ENCODE measurements at places on chromosomes 6 and 20.

- DNase-seq = no peak
These were observed 10.3 kb downstream of the RIN2 start for GRCh38 chr20:19768325-19768842.

DNA sequence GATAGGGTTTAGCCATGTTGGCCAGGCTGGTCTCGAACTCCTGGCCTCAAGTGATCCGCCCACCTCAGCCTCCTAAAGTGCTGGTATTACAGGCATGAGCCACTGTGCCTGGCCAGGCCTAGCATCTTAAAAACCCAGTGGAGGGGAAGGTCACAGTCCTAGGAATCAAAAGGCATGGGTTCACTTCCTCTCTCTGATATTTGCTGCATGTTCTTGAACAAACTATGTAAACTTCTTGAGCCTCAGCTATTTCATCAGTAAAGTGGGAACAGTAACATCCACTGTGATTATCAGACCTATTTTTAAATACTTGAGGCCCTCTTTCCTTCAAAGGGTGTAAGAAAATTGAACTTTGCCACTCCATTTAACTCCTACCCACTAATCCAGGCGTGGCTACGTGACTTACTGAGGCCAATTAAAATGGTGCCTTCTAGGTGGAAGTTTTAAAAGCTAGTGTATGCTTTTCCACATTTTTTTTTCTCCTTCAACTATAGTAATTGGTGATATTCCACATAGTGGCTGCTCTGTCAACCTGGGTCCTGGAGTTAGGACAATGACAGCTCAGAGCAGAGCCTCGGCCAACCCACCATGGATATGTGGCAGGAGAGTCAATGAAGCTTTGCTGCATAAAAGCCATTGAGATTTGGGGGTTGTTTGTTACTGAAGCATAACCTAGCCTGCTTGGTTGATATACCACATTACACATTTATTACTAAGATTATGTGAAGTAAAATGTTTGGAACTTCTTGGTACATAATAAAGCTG is 32.2 kb upstream of the IER3 start:
- DNase-seq = no peak

GRCh38 chr6:167245591-167245990 is 45.5 kb upstream of the UNC93A start:
- DNase-seq = no peak

DNA sequence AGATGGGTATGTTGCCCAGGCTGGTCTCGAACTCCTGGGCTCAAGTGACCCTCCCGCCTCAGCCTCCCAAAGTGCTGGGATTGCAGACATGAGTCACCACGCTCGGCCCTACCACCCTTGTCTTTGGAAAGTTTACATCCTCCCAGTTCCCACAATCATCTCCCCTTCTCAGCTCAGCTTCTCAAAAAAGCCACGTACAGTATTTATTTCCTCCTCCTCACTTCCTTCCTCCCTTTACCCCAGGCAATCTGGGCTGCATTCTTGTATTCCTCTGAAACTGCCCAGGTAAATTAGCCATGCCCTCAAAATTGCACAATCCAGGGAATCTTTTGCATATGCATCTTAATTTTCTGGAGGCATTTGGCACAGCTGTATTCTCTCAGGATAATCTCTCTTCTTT is 7.4 kb upstream of the SLC23A2 start:
- DNase-seq = no peak

DNA sequence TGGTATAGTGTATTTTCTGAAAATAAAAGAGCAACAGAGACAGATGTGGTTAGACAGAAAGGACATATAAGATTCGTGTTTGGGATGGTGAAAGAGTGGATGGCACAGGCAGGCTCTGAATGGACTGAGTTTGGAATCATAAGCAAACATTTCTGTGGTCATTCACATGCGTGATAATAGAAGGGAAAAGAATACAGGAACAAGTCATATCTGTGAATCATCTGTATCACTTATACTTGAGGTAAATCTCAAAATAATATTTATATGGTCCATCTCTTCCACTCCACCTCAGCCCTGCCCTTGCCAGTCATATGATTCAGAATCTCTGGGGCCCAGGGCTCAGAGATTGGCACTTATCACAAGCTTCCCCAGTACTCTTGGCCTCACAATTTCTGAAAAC is 535.1 kb downstream of the BCKDHB start:
- DNase-seq = no peak

DNA sequence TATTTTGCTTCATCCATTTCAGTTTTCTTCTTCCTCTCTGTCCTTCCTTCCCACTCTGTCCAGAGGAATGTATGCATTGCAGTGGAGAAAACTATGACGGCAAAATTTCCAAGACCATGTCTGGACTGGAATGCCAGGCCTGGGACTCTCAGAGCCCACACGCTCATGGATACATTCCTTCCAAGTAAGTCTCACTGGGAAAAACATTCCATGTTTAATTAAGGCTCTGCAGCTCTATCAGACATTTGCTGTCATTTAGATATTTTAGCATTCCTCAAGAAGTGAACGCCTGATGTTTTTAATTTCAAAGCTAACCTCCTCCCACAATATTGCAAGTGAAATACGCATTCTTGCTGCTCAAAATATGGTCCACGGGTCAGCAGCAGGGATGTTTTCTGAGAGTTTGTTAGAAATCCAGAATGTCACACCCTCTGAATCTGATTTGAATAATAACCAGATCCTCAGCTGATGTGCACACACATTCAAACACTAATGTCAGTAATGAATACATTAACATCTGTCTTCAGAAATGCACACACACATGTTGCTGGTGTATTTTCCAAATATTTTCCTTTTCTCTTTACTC is 12.8 kb downstream of the PLG start:
- DNase-seq = no peak

DNA sequence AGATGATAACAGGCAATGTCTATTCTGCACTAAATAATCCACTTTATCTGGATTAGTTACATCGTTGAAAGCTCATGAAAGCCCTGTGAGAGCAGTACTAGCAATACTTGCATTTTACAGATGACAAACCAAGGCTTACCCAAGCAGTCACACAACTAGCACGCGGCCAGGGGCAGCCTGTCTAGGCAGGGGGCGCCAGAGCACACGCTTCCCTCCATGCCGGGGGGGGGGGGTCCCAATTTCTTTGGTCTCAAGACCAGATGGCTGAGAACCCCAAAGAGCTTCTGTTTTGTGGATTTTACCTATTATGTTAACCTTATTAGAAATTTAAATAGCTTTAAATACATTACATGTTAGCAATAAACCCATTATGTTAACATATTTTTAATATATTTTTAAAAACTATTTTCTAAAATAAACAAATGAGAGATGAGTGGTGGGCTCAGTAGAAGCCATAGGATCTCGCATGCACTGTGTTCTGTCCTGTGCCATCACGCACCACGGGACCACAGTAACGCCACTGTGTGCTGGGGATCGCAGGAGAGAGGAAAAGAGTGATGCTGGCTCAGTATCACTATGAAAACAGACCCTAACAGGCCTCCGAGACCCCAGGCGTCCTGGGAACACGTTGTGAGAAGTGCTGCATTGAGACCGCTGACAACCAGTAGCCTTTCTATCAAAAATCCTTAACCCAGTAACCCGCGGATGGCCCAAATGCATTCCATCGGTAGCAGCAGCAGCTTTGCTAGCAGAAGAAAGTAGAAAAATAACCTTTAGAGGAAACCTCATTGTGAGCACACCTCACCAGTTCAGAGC is 5.3 kb upstream of the PRR18 start:
- peak; percentile 68 for DNase-seq

DNA sequence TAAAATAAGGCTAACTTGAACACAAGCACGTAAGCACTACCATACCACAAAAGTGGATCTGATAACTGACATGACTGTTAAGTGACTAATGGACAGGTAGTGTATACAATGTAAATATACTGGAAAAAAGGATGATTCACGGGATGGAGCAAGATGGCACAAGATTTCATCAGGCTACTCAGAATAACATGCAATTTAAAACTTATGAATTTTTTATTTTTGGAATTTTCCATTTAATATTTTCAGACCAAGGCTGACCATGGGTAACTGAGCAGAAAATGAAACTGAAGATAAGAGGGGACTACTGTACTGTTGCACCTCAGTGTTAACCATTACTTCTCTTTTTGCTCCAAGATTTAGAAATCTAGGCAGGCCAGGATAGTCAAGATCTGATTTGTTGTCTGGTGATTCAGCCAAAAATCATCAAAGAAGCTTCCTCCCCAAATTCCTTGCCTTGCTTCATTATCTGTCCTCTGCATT is 45.4 kb downstream of the TPBG start:
- no peak for DNase-seq

All from CD4-positive, alpha-beta T cell treated with Interleukin-4 for 1 hour (primary cell).